CD4-positive, alpha-beta T cell treated with Interleukin-12 subunit alpha and Interleukin-12 subunit beta, for 1 hour (primary cell): ENCODE measurements at places on chromosomes 7 and 10.
A peak's percentile ranks its signal among the peaks of the same experiment; 100 is the strongest.

DNA sequence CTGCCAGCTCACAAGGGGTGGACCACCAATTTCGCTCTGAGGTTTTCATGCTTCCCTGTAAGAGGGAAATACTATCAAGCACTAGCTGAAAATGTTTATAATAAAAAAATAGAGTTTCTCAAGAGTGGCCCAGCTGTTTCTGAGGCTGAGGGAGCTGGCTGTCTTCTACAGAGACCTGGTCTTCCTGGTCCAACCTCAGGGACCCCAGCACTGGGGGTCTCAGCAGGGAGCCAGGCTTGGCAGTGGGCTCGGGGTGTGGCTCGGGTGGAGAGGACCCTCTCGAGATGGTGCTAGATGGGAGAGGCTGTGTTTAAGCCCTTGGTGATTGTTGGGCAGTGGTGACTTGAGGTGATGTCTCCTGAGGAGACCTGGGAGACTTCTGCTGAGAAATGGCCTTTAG is 87.3 kb upstream of the SHH start:
- no peak for DNase-seq

- no peak for DNase-seq
Measured at GRCh38 chr10:88097092-88097516, 233.7 kb downstream of the PTEN start.

GRCh38 chr7:95817866-95818640 is 45.7 kb downstream of the DYNC1I1 start:
- no peak for DNase-seq

GRCh38 chr7:138374119-138374693 is 85.9 kb upstream of the TRIM24 start:
- no peak for DNase-seq

DNA sequence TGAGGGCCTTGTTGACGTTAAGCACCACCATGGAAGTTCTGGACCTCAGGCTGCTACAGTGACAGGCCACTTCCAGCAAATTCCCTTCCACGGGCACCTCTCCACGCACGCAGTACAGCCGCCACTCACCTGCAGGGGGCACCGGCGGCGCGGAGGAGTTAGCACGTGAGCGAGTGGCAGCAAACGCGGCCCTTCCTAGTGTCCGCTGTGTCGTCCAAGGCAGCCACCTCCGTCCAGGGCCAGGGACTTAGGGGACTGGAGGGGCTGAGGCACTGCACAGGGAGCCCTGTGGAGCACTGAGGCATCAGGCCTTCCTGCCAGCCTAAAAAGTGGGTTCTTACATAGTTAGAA is 164.4 kb downstream of the SVIL start:
- no peak for DNase-seq

DNA sequence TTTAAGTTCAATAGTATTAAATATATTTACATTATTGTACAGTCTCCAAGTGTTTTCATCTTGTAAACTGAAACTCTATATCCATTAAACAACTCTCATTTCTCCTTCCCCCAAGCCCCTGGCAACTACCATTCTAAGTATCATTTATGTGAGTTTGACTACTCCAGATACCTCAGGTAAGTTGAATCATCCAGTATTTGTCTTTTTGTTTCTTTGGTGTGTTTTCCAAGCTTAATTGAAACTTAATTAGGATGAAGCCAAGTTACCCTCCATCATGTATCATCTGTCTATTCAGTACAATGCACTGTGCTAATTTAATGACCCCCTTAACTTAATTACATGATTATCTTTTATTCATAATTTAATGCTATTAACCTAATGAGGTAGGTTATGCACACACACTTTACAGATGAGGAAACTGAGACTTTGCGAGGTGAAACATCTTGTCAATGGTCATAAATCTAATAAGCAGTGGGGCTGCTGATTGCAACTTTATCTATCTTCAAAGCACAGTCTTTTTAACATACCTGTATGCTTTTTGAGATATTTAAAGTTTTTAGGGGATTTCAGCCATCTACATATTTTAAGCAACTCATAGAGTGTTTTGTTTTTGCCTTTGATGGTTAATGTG is 663 bp downstream of the MACC1 start:
- no peak for DNase-seq

GRCh38 chr10:61973906-61974305 is 72.4 kb downstream of the ARID5B start:
- DNase-seq: no peak

- DNase-seq: no peak
Measured at GRCh38 chr10:27659786-27660185, 85.8 kb downstream of the MKX start.

GRCh38 chr7:105153531-105153930 is 139.5 kb downstream of the KMT2E start:
- DNase-seq: no peak

GRCh38 chr10:101438881-101439391 is 85.0 kb downstream of the BTRC start:
- no peak for DNase-seq

- no peak for DNase-seq
Measured at GRCh38 chr10:36023939-36024338, 381.8 kb upstream of the FZD8 start.

DNA sequence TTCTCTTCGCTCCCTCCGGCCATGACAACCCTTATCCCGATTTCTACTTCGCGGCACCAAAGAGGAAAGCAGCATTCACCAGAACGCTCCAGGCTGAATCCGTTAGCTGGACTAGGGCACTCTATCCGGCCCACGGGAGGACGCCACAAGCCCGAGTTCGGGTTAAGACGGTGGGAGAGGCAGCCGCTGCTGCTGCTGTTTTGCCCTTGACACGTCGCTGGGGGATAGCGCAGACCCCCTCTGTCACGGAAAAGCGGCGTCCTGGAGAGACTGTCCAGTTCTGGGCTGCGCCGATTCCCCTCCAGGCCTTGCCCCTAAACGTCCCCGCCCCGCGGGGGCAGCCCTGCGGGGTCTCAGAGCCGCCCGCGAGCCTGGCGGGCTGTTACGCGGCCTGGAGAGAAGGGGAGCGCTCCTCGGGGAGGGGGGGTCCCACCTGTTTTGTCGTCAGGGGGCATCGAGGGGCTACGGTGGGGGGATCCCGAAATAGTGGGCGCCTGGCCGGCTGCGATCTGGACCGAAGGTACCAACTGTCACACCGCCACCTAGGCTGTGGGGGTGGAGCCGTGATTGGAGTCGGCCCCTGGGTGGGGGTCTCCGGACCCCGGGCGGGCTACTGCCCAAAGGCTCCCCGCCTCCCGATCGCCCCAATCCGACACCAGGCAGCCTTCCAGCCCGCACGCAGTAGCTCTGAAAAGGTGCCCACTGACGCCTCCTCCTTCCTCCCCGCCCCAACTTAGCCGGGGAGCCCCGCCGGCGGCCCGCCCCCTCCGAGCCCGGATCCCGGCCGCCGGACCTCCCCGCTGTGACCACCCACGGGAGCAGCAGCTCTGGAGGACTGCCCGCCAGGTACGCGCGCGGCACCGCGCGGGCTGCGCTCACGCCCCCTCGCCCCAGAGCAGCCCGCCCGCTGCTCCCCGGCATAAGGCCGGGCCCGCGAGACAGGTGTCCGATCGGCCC is 772 bp downstream of the SGMS1 start:
- peak; percentile 54 for DNase-seq

DNA sequence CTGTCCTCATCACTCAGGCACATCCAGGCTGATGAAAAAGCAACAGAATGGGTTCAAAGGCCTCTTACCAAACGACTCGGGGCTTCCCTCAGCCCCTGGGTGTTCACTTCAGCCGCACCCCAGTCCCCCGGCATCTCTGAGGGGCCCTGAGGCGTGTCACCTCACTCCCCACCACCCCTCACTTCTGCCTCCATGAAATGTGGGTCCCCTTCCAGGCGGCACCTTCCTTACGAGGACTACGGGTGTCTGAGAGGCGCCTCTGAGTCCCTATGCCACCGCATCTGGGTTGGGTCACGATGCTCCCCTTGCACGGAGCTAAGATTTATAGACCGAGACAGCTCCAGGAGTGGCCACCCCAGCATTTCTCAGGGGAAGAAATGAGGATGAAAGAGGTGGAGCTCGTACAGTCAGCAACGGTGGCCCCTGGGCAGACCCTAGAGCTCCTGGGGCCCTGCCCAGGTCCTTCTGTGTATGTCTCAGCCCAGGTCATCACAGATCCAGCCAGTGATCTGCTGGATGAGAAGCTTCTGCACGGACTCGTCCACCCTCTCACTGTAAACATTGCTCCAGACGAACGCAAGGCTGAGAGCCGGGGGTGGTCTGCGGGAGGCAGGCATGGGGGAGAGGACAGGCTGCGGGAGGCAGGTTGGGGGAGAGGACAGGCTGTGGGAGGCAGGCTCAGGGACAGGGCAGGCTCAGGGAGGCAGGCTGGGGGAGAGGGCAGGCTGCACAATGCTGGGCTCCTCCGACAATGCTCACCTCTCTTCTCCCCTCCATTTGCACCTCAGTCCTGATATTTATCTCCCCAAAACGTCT is 408.2 kb downstream of the DNAJB6 start:
- DNase-seq: no peak

- DNase-seq: no peak
Measured at GRCh38 chr10:111017098-111017497, 59.7 kb upstream of the ADRA2A start.

GRCh38 chr10:100340948-100341847 is 5.8 kb upstream of the SCD start:
- DNase-seq: no peak

GRCh38 chr10:28778524-28778923 is 101.2 kb downstream of the BAMBI start:
- no peak for DNase-seq

- DNase-seq: peak; percentile 20
Measured at GRCh38 chr7:151167197-151167961, at the start of gene GBX1. GBX1 (minus strand) TSS chr7:151167694; CDS start chr7:151167548, 146 bp downstream.

GRCh38 chr7:98870807-98871491 is 1.1 kb upstream of the TMEM130 start:
- DNase-seq: no peak
